ENCODE measurements at places on chromosomes 5 and 9.

DNA sequence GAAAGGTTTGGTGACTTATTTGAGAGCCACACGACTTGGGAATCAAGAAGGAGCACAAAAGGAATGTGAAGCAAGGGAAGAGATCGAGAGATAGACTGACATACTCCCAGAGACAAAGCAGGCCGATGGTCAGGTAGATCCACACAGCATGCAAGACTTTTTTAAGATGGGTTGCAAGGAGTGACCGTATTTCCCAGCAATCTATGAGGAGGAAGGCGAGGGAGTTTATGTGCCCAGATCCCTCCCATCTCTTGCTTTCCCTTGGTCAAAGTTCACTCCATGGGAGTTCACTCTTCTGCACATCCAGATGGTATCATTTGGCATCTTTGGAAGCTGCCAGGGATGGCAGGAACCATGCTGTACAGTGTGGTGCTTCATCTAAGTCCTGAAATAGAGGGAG, 148.9 kb downstream of the RMI1 start:
- DNase-seq: no peak

- DNase-seq: no peak
Observed at GRCh38 chr5:129460672-129460935, 506 bp downstream of the ADAMTS19 start.

DNA sequence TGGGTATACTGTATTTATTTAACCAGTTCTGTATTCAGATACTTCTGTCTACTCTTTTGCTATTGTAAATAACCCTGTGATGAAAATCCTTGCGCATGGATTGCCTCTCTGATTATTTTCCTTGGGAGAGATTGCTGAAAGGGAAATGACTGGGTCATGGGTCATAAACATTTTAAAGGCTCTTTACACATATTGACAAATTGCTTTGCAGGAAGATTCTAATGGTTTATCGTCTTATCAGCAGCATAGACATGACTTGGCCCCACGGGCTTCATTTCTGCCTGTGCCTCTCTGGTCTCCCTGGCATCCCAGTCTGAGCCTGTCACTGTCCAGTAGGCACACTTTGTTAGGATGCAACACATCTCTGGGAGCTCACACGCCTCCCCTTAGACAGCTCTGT, 52.3 kb downstream of the RGS3 start:
- no peak for DNase-seq

GRCh38 chr5:93654676-93655075, 71.7 kb downstream of the NR2F1 start:
- no peak for DNase-seq

DNA sequence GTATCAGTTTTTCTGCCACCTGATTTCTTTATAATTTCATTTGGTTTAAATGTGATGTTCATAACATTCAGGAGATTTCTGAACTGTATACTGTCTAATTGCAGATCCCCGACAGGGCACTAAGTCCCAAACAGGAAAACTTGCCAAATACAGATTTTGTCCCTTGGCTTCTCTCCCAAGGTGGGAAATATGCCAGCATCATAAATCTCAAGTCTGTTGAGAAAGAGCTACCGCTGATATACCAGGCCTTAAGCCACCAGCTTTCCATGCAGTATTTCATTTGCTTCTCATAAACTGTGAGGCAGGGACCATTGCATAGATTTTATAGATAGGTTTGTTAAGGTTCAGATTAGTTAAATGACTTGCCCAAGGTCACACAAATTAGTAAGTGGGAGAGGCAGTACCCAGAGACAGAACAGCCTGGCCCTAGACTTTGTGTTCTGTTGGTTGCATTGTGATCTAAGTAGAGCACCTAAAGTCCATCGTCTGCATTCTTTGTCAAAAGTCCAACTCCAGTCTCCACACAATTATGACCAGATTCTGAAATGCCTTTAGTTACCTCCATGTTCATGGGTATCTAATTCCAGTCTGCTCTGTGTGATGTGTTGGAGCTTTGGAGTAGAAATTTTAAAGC, 16.2 kb downstream of the GPR21 start:
- peak; percentile 32 for DNase-seq

DNA sequence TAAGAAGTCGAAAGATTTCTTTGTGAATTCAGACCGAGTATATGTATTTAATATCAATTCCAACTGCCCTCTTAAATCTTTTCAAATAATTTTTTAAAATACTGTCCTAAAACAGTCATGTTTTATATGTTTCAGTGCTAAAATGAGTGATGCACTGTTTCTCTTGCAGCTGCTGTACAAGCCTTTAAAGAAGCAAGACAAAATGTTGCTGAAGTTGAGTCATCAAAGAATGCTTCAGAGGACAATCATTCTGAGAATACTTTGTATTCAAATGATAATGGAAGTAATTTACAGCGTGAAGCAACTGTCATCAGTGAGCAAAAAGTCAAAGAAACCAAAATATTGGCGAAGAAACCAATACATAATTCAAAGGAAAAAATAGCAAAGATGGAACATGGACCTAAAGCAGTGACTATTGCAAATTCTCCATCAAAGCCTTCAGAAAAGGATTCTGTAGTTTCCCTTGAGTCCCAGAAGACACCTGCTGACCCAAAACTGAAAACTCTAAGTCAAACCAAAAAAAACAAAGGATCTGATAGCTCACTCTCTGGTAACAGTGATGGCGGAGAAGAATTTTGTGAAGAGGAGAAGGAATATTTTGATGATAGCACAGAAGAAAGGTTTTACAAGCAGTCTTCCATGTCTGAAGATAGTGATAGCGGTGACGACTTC, 58.0 kb downstream of the LOX start:
- no peak for DNase-seq

- no peak for DNase-seq
Observed at GRCh38 chr5:143642791-143643190, 169.2 kb upstream of the HMHB1 start.

DNA sequence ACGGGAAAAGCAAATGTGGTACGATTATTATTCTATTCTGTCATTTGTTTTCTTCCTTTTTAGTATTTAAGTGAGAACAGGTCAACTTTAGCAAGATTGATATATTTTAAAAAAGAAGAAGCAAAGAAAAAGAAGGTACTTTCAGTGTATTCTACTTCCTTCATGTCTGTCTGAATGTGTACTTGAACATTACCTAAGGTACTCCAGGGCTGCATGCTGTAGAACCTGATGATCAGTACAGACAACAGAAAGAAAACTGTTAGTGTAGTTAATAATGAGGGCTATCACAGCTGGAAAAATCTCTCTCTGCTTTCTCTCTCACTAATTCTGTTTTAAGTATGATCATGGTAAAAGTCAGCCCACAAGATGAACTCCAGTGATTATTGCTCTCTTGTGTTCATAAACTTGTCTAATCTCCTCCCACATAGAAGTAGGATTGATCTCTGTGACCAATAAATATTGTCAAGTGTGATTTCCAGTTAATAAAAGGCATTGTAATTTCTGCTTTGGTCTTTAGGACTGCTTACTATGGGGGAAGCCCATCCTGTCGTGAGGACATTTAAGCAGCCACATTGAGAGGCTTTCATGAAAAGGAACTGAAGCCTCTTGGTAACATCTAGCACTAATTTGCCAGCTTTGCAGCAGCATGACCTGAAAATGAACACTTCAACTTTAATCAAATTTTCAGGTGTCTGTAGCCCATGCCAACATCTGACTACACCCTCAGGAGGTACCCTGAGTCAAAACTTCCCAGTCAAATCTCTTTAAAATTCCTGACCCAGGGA, 864.0 kb upstream of the ACO1 start:
- no peak for DNase-seq

GRCh38 chr5:72841756-72842535, 25.5 kb downstream of the TNPO1 start:
- no peak for DNase-seq

GRCh38 chr5:34499001-34499734, 157.0 kb upstream of the RAI14 start:
- no peak for DNase-seq

All from NCI-H2029 treated with DMSO at 0.1 percent for 48 hours (cell line).